ENCODE measurements at places on chromosomes 16 and 17.
A peak's percentile ranks its signal among the peaks of the same experiment; 100 is the strongest.

DNA sequence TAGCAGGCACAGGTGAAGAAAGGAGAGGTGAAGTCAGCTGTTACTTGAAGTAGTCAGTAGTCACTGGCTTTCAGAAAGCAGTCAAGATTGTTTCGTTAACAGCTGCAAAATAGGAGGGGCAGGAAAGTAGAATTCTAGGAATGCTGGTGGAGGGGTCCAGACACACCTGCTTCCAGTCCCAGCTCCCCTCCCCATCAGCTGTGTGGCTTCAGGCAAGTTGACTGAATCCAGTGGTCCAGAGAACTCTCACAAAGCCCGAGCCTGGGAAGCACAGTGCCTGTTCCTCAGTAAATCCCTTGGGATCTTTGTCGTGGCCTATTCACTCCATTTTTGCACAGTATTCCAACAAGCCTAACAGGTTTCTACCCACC lies 4.6 kb upstream of the SOCS1 start:
- no peak for DNase-seq

- DNase-seq = no peak
Measured at GRCh38 chr17:69512946-69513345, 98.4 kb downstream of the MAP2K6 start.

- DNase-seq = no peak
Measured at GRCh38 chr16:85847036-85847435, 47.5 kb downstream of the COX4I1 start.

GRCh38 chr17:40809721-40810421 lies 10.1 kb upstream of the KRT28 start:
- DNase-seq = no peak

- DNase-seq = no peak
Measured at GRCh38 chr17:45326626-45327025, 9.8 kb upstream of the MAP3K14 start.

DNA sequence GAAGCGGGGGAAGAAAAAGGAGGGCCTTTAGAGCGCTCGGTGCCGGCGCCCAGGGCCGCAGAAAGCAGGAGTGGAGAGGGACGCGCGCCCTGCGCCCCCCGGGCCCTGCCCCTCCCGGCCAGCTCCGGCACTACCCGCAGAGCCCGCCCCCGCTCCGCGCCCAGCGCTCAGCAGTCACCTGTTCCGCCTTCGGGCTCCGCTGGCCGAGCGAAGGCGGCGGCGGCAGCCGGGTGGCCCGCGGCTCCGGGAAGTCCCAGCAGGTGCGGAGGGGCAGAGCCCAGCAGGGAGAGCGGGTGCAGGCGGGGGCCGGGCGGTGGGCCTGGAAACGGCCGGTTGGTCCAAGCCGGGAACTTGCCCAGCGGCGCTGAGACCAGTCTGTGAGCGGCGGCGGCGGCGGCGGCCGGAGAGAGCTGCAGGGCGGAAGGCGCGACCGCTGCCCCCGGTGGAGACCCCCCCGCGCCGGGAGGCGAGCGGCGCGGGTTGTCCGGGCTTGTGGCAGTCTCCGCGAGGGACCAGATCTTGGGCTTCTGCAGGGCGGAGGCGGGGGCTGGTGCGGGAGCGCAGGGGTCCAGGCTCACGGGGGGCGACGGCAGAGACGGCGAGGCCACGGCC lies 2.2 kb downstream of the IRX3 start:
- DNase-seq = no peak

- DNase-seq = no peak
Measured at GRCh38 chr17:76683921-76684745, 26.6 kb downstream of the MXRA7 start.

- DNase-seq = peak; percentile 36
Measured at GRCh38 chr17:42759982-42760651, 910 bp upstream of the RAMP2 start.

- DNase-seq = peak; percentile 30
Measured at GRCh38 chr17:56978441-56979090, 635 bp downstream of the SCPEP1 start.

GRCh38 chr17:75020331-75021110 lies 8.1 kb downstream of the MRPL58 start:
- no peak for DNase-seq

Measured in CD4-positive, alpha-beta T cell treated with Interferon alpha-2 for 1 hour (primary cell).